ENCODE measurements at places on chromosomes 4 and X. TPM values are rescaled to one million over a fixed set of nuclear protein-coding genes. Genes with fewer than 3 reads are reported as not detected.

IL21 gene
- not detected for total RNA-seq

- no peak for DNase-seq
Observed at GRCh38 chrX:63785708-63786040, 660 bp upstream of the ARHGEF9 start.

- no peak for DNase-seq
Observed at GRCh38 chr4:5096261-5096660, 45.0 kb downstream of the STK32B start.

EOLA2 gene
- total RNA-seq = 20.2 TPM

FAM133A gene
- total RNA-seq = 1.3 TPM
